Fibroblast of the conjunctiva (primary cell): ENCODE measurements at places on chromosomes 13 and 19.
A peak's percentile ranks its signal among the peaks of the same experiment; 100 is the strongest.

GRCh38 chr13:43407023-43407581 lies 379.7 kb downstream of the ENOX1 start:
- DNase-seq, result no peak

- DNase-seq, result no peak
Measured at GRCh38 chr19:16077984-16078758, 1.9 kb downstream of the TPM4 start.

- DNase-seq, result no peak
Measured at GRCh38 chr19:57317503-57317902, 2.8 kb upstream of the ZNF543 start.

DNA sequence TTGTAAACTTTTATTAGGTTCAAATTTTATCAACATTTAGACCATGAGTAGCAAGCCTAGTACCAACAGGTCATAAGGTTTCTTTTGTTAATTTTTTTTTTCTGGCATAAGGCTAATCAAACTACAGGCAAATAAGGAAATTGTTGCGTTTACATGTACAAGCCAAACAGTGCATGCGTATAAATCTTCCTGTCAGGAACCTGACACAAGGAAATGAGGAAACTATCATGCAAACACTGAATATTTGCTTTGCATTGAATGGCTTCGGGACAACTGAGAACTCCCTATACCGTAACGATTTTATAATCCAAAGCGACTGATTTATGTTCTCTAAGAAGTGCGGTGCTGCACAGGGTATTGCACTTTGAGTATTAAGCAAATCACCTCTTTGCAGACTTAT lies 133.0 kb upstream of the TRPC4 start:
- no peak for DNase-seq

GRCh38 chr19:45507872-45508416 lies 665 bp downstream of the VASP start:
- no peak for DNase-seq

GRCh38 chr13:114173745-114174144 lies 5.3 kb upstream of the CFAP97D2 start:
- DNase-seq, result no peak

DNA sequence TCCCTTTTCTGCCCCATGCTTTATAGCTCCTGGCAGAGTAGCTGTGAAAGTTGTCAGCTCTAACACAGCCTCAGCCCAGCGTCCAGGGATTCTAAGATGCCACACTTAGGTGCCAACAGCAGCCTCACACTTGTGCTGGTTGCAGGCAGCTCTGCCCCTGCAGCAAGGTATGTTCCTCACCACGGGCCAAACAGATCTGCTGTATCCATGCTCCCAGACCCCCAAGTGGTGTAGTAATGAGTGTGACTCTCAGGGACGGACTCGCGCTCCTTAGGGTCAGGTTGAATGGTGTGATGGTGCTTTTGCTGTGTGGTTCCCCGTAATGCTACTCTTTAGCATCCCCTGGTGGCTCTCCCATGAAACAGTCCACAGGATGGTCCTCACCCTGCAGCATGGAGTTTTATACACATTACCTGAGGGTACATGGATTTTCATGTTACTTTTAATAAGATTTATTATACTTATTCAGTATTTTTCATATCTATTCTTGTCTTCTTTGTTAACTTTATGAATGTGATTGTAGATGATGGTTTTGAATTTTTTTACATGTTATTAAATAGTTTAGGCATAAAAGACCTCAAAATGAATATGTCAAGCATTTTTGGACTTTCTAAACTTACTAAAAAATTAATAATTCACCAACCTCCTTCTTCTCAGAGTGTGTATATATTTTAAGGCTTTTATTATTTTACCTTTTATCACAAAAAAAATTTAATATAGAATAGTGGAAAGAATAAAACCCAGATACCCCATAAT lies 232.5 kb downstream of the SLC7A1 start:
- DNase-seq, result peak; percentile 37

DNA sequence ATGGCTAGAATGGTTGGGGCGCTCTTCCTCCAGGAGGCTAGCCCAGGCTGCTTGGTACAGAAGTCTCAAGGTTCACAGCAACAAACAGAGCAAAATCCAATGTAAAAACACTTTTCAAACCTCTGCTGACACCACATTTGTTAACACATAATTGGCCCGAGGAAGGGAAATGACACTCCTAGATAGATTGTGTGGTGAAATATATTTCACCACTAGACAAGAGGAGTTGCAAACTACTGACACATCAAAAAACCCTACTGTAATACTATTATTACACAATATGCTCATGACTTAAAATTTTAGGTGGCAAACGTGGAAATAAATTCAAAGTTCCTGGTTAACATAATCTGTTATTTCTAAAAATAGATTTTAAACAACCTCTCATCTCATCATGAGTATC lies 643.6 kb downstream of the PCDH9 start:
- no peak for DNase-seq

GRCh38 chr13:108940121-108940520 lies 310.7 kb downstream of the MYO16 start:
- DNase-seq, result no peak

GRCh38 chr13:31201341-31202031 lies 1.7 kb downstream of the B3GLCT start:
- DNase-seq, result no peak

GRCh38 chr19:10078329-10078728 lies 7.8 kb upstream of the SHFL start:
- DNase-seq, result no peak

DNA sequence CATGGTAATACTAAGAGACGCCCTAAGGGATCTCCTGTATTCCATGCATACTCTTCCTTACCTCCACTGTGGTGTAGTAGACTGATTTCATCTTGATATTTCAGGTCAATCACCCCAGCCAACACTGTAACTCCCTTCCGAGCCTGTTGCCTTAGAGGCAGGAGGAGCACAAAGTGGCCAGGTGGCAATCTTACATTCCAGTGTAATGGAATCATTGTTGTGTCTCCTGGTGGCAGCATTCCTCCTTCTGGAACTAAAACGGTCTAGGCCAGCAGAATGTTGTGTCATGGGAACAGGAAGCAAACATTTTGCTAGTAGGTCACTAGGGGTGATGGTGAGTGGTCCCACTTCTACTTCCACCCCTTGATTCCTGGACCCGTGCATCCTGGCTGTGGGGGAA lies 405.7 kb upstream of the SLC10A2 start:
- DNase-seq, result no peak

DNA sequence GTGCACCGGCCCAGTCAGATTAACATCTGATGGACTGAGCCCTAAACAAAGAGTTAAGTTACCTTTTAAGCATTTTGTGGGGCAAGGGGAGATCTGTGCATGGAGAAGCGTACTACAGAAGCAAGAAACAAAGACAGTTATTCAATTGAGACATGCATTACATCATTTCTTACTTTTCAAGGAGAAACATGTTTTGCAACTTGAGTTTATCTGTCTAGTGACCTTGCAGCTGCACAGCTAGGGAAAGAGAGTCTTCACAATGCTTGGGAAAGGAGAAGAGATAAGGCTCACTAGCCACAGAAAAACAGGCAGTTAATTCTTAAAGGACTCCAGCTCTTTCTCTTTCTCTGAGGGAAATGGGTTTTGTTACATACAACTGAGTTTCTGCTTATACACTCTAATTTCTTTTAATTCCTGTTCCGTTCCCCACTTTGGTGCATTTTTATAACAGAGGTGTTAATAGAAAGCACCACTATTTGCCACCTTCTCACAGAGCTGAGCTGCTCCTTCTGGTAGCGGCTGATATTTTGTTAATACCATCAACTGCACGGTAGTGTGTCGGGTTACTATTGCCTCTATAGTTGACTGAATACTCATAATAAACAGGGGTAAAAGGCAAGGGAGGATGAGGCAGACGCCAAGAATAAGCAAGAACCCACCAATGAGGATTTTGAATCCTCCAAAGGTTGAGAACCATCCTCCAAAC lies 55.9 kb downstream of the ZNF431 start:
- DNase-seq, result no peak

DNA sequence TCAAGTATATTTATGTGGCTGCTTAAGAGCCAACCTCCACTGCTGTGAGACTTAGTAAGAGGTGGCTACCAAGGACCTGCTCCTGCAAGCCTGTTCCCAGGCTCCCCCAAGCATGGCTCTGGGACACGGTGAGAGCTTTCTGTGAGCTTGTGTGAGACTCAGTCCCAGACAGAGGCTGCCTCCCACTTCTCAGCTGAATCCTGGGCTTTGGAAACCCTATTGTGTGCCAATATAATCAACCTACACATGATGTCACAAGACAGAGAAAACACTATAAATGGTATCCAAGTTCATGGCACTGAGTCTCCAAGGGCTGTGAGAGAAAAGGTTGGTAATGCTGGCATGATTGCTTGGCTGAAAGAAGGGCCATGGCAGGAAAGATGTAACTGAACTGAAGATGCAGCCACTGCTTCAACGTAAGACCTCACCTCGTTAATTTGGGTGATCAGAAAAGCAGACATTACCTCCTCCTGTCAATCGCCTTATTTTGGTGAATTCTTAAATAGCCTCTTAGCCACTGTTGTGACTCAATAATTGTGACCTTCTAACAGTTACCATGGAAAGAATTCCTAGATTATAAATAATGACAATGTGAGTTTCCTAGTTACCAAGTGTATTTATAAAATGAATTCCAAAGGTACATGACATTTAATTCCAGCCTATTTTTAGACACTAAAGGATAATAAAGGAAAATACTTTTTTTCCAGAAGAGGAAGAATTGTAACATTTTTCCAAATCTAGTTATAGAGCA lies 332.0 kb downstream of the IRS2 start:
- no peak for DNase-seq

GRCh38 chr19:35776102-35776788 lies 881 bp downstream of the ARHGAP33 start:
- DNase-seq, result no peak

- DNase-seq, result no peak
Measured at GRCh38 chr13:43792076-43792881, 5.5 kb upstream of the ENOX1 start.

- DNase-seq, result no peak
Measured at GRCh38 chr13:69040898-69041297, 1066.7 kb upstream of the ATXN8OS start.

- no peak for DNase-seq
Measured at GRCh38 chr19:10214784-10215183, 16.3 kb downstream of the S1PR2 start.

DNA sequence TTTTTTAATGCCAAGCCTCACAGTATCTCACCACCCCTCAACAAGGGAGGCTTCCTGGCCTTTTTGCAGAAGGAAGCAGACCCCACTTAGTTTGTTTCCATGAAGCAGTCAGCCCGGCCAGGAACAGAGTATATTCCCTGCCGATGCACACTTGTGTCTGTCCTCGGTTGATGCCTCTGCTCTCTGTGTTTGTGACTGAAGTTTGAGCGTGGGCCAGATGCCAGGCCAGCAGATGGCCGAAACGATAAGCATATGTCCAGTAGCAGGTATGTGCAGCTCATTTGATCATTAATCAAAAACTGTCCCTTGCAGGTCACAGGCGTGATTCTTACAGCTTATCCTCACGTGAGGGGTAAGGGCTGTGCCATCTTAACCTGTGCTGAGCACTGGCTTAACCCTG lies 144.0 kb downstream of the IRS2 start:
- DNase-seq, result no peak

DNA sequence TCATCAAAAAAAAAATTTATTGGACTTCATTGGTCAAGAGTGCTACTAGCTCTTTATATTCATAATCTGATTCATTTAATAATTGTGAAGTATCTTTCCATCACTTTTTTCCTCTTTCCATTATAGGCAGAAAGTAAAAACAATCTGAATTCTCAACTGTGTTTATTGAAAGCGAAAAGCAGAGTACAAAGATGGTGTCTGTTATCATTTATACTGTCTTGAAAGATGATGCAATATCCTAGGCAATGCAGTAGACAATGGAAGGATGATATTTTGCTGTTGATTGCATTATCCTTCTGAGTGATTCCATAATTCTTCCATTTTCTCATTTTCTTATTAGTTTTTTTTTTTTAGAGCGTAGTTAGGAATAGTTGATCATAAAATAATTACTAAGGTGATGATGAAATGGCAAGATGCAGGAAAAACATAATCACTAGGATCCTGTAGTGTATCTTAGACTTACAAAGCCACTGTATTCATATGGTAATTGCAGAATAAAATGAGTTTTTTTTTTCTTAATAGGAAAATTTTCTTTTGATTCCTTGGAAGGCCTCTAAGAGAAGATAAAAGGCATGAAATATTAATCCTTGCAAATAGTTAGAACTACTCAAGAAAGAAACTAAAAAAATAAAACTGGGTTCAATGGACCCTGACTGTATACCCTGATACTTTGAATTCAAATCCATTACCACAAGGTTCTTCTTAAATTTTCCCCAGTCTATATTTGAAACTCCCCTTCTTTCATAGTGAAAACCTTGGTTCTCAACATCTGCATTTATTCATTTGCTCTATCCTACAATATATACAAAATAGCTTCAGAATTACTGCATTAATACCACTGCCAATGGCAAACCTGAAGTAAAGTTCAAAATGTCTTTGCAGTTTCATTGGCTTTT lies 11.6 kb downstream of the URI1 start:
- DNase-seq, result peak; percentile 16

- DNase-seq, result no peak
Measured at GRCh38 chr13:78832461-78832860, 173.5 kb upstream of the OBI1 start.

- no peak for DNase-seq
Measured at GRCh38 chr19:37977992-37978391, 71.0 kb downstream of the SIPA1L3 start.

DNA sequence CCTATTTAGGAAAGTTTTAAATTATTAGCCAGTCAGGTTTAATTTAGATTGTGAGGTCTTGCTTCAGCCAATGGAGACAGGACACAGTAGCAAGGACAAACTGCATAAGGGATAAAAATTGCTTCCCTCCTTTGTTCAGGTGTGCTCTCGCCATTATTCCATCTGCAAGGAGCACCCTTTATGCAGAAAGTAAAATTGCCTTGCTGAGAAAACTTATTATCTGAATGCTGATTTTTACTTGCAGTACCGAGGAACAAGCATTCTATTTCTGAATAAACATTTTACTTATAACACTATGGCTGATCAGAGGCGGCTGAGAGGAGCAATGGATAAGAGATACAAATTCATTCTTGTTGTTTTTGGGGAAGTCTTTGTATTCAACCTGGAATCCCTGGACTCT lies 8.0 kb downstream of the CYP4F22 start:
- DNase-seq, result no peak

DNA sequence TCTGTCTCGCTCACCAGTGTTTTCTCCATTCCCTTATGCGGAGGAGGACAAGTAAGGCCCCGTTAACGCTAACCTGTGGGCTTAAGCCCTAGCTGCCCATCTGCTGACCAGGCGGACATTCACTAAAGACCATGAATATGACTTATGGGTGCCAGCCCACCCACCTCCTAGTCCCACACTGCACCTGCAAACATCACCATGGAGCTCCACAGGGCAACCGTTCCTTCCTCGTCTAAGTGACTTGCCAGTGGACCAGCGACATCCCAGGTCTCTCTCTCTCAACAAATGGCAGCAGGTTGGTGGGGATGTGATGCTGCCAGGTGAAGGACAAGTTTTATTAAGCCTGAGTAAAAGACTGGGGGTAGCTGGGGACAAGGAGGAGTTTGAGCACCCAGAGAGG lies 55.2 kb downstream of the CCDC70 start:
- no peak for DNase-seq

DNA sequence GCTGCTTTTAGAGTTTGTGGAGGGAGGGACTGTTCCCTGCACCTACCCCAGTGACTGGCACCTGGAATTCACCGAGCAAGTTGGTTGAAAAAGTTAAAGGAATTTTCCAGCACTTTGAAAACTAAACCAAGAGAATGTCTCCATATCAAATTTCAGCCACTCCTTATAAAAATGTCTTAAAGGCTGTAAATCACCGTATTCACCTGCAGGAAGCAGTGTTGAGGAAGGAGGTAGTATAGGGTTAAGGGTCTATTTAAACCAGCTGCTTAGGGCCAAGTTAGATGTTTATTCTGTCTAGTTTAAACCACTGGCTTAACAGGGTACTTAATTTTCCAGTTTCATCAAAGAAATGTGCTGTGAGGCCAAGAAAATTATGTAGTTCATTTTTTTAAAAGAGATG lies 3.8 kb upstream of the RAB20 start:
- DNase-seq, result no peak
